Cardiac muscle cell (in vitro differentiated cells and primary cell): ENCODE measurements at places on chromosomes 2 and 18.

GRCh38 chr2:203871371-203871983, 3.9 kb downstream of the CTLA4 start:
- no peak for DNase-seq

- DNase-seq, result no peak
Observed at GRCh38 chr2:191081411-191082155, 67.6 kb upstream of the STAT1 start.

DNA sequence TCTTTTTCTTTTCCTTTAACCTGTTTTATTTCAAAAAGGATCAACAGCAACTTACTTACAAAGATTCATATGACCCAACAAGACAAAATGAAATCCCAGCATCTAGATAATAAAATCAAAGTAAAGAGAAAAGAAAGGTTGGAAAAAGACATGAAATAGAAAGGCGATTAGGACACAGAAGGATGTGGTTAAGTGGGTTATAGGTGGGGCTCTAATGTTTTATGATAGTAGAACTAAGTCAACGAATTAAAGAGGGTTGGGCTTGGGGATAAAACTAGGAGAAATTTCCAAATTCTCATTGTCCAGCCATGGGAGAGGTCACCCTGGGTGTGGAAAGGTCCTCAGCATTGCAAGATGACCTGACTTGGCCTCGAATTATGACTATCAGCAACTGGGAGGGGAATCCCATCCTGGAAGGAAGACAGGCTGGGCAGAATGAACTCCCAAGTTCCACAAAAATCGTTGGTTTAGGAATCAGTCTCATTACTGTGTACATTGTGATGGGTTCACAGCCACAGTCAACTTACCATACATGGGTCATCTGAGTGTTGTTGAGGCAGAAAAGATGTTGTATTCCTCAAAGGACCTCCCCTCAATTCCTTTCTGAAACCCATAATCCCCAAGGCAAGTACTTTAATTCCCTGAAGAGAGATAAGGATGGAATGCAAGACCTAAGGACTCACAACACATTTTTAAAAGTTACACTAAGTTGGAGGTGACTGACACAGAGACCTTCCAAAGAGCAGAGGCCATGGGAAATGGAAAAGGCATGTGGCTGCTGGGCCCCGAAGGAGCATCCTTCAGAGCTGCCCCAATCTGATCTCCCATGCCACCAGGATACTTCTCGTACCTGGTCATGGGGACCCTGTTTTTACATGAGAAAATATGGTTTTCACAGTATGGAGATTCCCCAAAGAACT, 167.6 kb downstream of the UXS1 start:
- DNase-seq, result no peak

GRCh38 chr18:42743373-42744138, 371.9 kb downstream of the RIT2 start:
- no peak for DNase-seq

DNA sequence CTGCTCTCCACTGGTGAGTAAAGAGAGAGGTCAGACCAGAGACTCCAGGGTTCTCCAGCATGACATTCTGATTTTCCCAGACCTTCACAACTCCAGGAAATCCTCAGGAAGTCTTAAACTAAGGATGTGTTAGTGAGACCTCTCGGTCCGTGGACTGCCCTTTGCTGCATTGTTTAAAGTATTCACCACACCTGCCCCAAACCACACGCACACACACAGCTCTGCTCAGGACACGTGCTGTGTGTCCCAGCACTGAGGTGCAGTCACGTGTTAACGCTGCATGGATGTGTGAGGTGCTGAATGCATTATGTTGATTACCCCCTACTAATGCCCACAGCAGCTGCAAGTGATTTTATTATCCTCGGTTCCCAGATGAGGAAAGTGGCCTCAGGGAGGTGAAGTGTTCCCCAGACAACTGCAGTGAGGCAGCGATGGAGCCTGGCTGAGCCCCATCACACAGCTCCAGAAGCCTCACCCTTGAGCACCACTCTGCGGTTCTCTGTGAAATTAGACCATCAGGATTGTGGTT, 68.4 kb downstream of the TRAPPC12 start:
- DNase-seq, result no peak

DNA sequence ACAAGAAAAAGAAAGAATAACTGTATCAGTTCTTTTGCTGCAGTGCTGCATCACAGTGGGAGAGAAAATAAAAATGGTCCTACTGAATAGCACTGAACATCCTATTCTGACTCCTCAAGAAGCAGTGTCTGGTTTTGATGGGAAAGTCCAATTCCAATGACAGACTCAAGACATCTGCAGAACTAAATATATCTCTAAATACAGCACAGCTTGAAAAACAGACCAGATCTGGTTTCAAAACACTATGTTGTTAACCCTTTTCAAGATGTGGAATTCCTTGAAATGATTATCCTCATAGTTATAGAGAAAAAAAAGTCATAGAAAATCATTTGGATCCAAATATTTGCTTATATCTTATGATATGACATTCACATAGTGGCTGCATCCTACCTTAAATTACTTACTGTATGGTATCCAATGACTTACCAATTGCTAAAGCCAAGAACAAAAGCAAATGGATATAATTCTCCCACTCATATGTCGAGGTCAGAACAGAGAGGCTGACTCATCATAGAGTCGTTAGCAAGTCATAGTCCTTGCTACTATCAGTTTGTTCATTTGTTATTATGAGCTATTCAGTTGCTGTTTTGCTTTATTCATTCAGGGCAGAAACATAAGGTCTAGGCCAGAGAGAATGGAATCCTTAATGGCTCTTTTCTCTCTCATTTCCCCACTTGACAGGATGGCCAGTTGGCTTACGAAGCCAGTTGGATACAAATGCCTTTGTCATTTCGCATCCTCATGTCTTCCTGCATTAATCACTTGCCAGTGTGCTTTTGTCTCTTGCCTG, 62.5 kb upstream of the ACVR2A start:
- no peak for DNase-seq

DNA sequence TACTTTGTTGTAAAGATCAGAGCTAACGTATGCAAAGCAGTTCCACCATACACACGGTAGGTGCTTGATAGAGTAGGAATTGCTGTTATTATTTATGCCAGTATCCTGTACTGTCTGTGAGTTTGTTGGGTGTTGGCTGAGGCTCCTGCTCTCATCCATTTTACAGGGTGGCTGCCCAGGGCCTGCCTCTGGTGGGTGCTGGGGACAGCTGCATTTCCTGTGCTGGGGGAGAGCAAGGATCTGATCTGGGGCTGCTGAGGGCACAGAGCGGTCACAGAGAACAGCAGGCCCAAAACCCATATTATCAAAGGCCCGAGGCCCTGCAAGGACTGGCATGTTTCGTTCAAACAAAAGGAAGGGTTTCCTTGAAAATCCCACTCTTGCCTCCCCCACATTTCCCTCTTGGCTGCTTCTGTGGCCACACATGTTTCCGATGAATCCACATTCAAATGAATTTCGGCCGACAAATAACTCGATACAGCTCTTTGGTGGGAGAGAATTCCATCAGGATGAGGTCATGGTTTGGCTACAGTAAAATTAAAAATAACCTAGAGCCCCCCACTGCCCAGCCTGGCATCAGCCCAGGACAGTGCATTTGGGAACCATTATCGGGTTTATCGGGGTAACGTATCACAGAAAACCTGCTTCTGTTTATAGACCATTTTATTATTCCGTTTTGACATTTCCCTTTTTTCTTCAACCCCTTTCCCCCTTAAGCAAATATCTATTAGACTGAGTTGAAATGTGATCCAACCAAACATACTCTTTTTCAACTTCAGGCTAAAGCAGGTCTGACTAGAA, 143.4 kb downstream of the CYRIA start:
- peak; percentile 25 for DNase-seq

GRCh38 chr2:20632446-20632990, 18.4 kb downstream of the HS1BP3 start:
- no peak for DNase-seq
